RCC 7860 (cell line): ENCODE measurements at places on chromosomes 5 and 9.

GRCh38 chr5:141636413-141637122 is at the start of the genes HDAC3 and RELL2:
HDAC3 (minus strand) TSS chr5:141636849; CDS start chr5:141636790, 59 bp downstream.
RELL2 (plus strand) TSS chr5:141636997; CDS start chr5:141638226, 1,229 bp downstream.
- DNase-seq = peak; percentile 80

- no peak for DNase-seq
These were observed 60.7 kb downstream of the COL27A1 start for GRCh38 chr9:114216081-114216480.

GRCh38 chr5:61334868-61335615 is 3.0 kb downstream of the ZSWIM6 start:
- DNase-seq = no peak

- peak; percentile 87 for DNase-seq
These were observed 74.7 kb downstream of the WWC1 start for GRCh38 chr5:168366116-168366515.

DNA sequence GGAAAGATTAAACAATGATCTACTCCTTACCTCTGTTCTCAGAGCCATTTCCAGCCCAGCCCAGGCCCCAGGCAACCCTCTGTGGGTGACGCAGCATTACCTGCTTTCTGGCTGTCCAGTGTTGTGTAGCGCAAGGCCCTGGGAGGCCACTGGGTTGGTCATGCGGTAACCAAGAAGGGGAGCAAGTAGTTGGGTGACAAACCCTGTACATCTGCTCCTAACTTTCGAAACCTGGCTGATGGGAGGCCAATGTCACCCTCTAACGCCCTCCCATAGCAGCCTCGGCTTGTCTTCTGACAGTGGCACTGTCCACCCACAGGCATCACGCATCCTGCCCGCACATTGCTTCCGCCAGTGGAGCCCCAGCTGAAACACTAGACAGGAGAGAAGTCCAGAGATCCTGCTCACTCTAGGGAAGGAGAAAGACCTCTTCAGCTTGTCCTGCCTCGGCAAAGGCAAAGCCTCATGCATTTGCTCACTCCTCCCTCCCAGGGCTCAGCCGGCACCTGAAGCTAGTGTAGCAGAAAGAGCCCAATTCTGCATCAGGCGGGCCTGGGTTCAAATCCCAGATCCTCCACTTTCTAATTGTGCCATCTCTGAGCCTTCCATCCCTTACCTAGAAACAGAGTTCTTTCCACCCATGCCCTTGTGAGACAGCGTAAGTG is 94.6 kb downstream of the ADAMTS2 start:
- DNase-seq = no peak

- no peak for DNase-seq
These were observed 159.5 kb upstream of the ERCC6L2 start for GRCh38 chr9:95715868-95716435.

- no peak for DNase-seq
These were observed 130.4 kb upstream of the POC5 start for GRCh38 chr5:75847561-75848021.
